Osteoblast (primary cell): ENCODE measurements at places on chromosomes 7 and 10. TPM values are rescaled to one million over a fixed set of nuclear protein-coding genes. Genes with fewer than 3 reads are reported as not detected.

DNA sequence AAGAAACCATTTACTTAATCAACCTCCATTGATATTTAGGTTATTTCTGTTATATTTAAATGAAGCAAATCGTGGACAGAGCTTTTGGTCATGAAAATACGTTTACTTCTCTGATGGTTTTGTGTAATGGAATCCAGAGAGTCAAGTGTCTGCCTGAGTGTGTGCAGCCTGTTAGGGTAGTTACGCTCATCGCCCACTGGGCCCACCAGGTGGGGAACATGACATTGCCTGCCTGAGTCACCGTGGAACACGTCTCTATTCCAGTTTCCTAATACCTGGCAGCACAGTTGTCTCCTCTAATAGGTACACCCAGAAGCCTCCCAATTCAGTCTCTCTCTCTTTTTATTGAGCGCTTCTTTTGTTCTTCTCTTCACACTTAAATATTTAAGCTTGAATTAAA, 91.0 kb downstream of the ADCY1 start:
- no peaks in the 10 kb centered on the region for H3K36me3 ChIP-seq
- H3K27ac ChIP-seq, result no peak overlapping the region
- no peak for DNase-seq
- H3K27me3 ChIP-seq, result no peaks in the 10 kb centered on the region
- H3K4me1 ChIP-seq, result no peaks in the 10 kb centered on the region

DNA sequence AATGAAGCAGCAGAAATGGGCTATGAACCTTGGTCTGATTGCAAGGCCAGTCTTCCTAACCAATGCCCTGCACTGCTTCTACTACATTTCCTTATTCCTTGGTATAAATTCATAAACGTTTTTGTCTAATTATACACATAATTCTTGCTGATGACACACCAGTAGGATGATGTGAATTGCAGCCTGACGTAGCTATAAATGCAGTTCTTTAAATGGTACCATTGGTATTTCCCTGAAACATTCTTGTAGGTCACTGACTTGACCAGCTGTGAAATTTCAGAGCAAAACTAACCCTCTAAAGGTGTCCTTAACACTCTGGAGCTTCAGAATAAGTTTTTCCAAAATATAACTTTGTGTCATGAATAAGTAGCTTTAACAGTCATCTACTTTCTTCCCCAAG, 50.8 kb downstream of the IFIT5 start:
- H3K27ac ChIP-seq, result no peak overlapping the region
- H3K4me1 ChIP-seq, result peaks cover 9% of the 10 kb centered on the region
- H3K4me3 ChIP-seq, result no peak overlapping the region
- H3K27me3 ChIP-seq, result no peaks in the 10 kb centered on the region
- no peaks in the 10 kb centered on the region for H3K36me3 ChIP-seq
- no peak for DNase-seq

DNA sequence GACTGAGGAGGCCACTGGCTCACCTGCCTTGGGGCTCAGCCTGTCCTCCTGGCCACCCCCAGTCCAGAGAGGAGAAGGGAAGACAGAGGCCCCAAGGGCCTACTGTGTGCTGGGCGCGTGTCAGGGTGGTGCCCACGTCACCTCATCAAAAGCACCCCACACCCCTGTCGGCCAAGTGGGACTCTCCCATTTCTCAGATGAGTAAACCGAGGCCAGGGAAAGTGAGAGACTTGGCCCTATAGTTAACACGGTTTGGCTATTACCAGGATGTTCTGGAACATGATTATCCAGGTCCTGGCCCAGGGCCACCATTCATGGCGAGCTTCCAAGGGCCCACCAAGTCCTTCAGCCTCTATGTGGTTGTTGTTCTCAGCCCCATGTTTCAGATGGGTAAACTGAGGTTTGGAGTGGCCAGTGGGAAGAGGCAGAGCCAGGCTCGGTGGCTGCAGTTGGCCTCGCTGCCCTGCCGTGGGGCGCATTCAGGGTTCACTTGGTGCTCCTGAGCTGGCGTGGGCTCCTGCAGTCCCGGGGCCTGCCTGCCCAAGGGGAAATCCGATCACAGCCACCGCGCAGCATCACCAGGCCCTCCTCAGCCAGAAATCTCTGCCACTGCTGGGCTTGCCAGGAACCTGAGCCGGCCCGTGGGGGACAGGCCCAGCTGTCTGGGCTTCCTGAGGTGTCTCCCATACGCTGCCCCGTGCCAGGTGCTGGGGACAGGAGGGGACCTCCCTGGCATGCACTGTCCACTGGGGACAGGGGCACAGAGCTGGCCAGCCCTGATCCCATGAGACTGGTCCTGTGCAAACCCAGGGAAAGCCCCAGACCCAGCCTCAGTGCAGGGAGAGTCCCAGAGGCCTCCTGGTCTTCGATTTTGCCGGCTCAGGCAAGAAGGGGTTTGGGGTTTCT, 117.7 kb upstream of the TNRC18 start:
- H3K36me3 ChIP-seq, result no peaks in the 10 kb centered on the region
- no peaks in the 10 kb centered on the region for H3K27me3 ChIP-seq
- H3K27ac ChIP-seq, result no peak overlapping the region
- H3K4me3 ChIP-seq, result no peak overlapping the region
- no peaks in the 10 kb centered on the region for H3K4me1 ChIP-seq

- H3K27me3 ChIP-seq, result peaks cover 9% of the 10 kb centered on the region
- peak overlapping the region; percentile 35 for H3K4me3 ChIP-seq
- DNase-seq, result no peak
- H3K27ac ChIP-seq, result peak overlapping the region; percentile 8
- peaks cover 36% of the 10 kb centered on the region for H3K4me1 ChIP-seq
Measured at GRCh38 chr7:97018791-97019531, 5.7 kb downstream of the DLX5 start.

DNA sequence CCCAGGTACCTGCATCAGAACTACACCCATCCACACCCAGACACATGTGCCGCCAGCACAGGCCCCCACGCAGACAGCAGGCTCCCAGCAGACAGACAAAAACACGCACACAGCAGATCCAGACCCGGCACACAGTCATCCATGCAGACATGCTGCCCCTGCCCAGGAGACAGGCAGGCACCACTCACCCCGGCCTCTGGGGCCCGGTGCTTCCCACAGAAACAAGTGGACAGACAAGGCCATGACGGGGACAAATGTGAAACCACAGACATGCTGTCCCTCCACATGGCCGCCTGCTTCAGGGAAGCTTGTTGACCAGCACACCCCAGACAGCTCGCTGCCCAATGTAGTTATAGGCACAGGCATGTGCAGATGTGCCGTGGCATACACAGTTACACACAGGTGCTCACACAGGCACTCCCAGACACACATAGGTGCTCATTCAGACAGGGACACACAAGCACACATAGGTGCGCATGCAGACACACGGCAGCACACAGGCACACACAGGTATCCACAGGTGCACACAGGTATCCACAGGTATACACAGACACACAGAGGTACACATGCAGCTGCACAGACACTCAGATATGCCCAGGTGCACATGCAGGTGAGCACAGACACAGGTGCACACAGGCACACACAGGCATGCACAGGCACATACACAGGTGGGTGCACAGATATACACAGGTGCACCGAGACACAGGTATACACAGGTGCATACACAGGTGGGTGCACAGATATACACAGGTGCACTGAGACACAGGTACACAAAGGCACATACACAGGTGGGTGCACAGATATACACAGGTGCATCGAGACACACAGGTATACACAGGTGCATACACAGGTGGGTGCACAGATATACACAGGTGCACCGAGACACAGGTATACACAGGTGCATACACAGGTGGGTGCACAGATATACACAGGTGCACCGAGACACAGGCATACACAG, 10.5 kb upstream of the SCART1 start:
- H3K36me3 ChIP-seq, result no peaks in the 10 kb centered on the region
- no peaks in the 10 kb centered on the region for H3K4me1 ChIP-seq
- no peaks in the 10 kb centered on the region for H3K27me3 ChIP-seq
- peak; percentile 77 for DNase-seq
- no peak overlapping the region for H3K27ac ChIP-seq

DNA sequence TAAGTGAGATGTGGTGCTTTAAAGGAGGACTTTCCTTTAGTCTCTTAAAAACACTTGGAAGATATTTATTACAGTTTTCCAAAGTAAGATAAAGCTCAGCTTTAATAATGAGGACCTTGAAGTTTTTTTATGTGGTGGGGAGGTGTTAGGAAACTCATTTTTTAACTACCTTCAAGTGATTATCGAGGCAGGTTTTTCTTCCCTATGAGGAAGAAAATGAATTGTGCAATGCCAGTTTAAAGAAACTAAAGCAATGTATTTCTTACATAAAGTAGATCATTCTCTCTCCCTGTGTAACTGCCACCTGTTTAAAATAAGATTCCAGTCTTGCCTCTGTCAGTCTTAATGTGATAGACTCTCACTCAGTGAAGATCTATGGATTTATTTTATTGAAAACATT, 27.9 kb downstream of the ZEB1 start:
- no peak overlapping the region for H3K27ac ChIP-seq
- H3K4me1 ChIP-seq, result peaks cover 6% of the 10 kb centered on the region
- no peaks in the 10 kb centered on the region for H3K27me3 ChIP-seq
- no peak overlapping the region for H3K4me3 ChIP-seq
- no peak for DNase-seq

DNA sequence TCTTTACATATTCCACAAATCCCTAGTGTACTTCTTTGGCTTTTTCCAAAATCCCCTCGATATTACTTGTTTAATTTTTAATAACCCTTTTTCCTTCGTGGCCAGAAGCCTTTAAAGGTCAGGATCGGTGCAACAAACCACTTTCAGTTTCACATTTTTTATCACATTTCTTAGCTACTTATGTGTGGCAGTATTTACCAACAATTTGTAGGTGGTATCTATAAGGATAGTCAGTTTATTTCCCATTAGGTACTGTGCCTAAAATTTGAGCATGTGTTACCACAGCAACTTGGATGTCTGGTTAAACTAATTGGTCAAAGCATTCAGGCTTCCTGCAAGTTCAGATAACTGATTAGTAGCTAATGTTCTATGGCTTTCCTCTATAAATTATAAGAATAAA, 104.9 kb downstream of the CDK14 start:
- peak overlapping the region; percentile 6 for H3K27ac ChIP-seq
- peak overlapping the region; percentile 62 for H3K4me3 ChIP-seq
- DNase-seq, result no peak
- no peaks in the 10 kb centered on the region for H3K36me3 ChIP-seq

DNA sequence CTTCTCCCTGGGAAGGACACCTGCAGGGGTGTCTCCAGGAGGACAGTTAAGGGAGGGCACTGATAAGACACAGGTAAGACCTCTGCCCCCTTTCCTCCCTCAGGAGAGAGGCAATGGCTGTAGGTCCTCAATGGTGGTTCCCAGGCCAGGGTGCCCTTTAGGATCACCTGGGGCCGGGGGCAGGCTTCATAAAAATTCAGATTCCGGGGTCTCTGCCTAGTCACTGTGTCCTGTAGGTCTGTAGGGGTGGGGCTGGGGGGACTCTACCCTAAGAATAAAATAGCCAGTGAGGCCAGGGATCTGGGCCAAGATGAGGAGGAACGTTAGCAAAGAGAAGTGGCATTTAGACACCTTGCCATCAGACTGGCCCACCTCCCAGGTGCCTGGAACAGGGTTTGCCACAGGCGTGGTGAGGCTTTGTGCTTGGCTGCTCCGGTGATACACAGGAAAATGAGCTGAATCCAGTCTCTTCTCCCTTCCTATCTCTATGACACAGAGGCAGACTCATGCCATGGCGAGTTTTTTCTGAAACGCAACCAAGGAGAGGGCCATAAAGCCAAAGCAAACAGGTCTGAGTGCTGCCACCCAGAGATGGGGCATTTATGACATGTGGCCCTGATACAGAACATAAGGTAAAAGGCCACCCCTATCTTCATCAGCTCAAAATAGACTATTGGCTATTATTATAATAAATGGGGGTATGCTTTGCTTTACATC, 52.6 kb downstream of the SH3PXD2A start:
- no peaks in the 10 kb centered on the region for H3K27me3 ChIP-seq
- no peak for DNase-seq
- peaks cover 3% of the 10 kb centered on the region for H3K36me3 ChIP-seq
- no peaks in the 10 kb centered on the region for H3K4me1 ChIP-seq

UMAD1 gene
- total RNA-seq, result 16.2 and 17.0 TPM in 2 replicates

NET1 gene
- 51.0 and 74.0 TPM in 2 replicates for total RNA-seq

LIPF gene
- not detected in 2 replicates for total RNA-seq

GRCh38 chr7:135285547-135286233, 52.1 kb downstream of the STRA8 start:
- no peak overlapping the region for H3K27ac ChIP-seq
- H3K4me1 ChIP-seq, result peaks cover 15% of the 10 kb centered on the region
- H3K36me3 ChIP-seq, result no peaks in the 10 kb centered on the region
- peaks cover 2% of the 10 kb centered on the region for H3K27me3 ChIP-seq
- no peak for DNase-seq

DNA sequence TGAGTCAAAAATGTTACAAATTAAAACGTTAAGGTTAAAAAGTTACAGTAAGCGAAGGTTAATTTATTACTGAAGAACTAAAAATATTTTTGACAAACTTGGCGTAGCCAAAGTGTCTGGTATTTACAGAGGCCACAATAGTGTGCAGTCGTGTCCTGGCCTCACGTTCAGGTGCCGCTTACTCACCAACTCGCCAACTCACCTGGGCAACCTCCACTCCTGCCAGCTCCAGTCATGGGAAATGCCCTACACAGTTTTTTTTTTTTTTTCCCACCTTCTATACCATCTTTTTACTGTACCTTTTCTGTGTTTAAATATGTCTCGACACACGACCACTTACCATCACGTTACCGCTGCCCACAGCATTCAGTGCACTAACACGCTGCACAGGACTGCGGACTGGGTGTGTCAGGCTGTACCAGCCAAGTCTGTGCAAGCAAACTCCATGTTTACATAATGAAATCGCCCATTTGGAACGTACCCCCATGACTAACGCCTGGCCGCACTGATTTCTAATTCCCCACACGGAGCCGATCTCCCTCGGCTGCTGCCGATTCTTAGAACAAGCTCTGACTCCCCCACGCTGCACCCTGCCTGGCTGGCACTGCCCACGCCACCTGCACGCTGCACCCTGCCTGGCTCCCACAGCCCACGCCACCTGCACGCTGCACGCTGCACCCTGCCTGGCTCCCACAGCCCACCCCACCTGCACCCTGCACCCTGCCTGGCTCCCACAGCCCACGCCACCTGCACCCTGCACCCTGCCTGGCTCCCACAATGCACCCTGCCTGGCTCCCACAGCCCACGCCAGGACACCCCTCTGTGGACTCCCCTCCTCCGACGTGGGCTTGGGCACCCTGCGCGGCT, 203.1 kb downstream of the ZMYND11 start:
- peaks cover 38% of the 10 kb centered on the region for H3K36me3 ChIP-seq
- peak overlapping the region; percentile 37 for H3K27ac ChIP-seq
- H3K27me3 ChIP-seq, result no peaks in the 10 kb centered on the region
- H3K4me1 ChIP-seq, result peaks cover 5% of the 10 kb centered on the region
- no peak overlapping the region for H3K4me3 ChIP-seq
- peak; percentile 1 for DNase-seq
